HuH-7 (cell line): ENCODE measurements at places on chromosomes 7 and 10.

DNA sequence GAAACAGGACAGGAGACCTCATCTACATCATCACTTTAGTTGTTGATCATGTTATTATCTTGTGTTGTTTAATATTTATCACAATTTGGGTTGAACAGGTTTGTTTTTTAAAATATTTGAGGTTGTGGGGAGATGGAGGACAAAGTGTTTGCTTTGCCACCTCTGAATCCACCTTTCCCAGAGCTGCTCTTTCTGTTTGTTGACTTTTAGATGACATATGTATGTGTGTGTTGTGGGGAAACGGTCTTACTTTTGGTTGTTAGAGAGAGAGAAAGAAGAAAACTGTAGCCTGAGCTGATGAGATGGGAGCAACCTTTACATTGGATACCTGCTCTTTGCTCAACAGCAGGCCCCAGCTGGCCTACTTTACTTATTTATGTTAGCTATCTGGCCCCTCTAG lies 19.0 kb upstream of the SLC16A12 start:
- no peak for DNase-seq

- DNase-seq = no peak
These were observed 647.1 kb upstream of the ZWINT start for GRCh38 chr10:57008189-57008588.

DNA sequence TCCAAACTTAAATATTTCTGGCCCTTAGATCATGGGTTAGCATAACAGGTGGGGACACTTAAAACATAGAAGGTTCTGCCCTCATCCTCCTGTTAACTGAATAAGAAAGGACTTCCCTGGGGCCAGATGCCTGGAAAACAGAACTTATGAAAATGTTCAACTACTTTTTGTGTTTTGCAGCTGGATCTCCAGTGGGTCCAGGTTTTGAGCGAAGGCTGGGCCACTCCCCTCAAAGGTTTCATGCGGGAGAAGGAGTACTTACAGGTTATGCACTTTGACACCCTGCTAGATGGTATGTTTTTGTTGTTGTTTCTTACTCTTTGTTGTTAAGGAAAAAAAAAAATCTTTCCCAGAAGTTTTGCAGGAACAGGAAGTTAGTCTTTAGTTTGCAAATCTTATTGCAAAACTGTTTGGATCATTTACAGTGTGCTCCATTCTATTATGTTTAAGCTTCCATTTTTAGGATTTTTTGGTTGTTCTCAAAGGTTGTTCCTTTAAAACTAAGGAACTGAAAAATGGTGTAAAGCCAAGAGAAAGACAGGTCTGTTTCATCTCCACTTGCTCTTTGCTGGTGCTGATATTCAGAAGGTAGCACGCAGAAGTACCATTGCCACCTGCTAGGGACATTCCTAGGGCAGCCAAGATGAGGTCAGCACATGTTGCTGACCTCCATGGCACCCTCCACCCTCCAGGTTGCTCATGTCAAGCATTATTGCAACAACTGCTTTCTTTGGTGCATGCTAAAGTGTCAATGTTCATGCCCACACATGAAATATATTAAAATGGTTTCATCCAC lies 56.1 kb downstream of the PAPSS2 start:
- no peak for DNase-seq

DNA sequence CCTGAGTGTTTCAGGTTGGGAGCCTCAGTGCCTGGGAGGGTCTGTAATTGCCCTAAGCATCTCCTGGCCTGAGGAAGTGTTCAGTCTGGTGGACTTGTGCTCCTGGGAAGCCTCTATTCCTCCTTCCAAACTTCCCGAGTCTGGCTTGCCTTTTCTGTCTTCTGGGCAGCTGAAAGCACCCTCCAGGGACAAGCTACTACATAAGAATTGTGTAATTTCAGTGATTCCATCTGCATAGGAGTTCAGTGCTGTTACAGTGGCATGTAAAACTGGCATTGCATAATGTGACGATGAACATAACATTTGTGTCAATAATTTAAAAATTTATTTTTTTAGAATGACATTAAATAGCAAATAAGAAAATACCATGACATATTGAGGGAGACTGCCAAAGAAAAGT lies 109.3 kb downstream of the AOAH start:
- DNase-seq = no peak

DNA sequence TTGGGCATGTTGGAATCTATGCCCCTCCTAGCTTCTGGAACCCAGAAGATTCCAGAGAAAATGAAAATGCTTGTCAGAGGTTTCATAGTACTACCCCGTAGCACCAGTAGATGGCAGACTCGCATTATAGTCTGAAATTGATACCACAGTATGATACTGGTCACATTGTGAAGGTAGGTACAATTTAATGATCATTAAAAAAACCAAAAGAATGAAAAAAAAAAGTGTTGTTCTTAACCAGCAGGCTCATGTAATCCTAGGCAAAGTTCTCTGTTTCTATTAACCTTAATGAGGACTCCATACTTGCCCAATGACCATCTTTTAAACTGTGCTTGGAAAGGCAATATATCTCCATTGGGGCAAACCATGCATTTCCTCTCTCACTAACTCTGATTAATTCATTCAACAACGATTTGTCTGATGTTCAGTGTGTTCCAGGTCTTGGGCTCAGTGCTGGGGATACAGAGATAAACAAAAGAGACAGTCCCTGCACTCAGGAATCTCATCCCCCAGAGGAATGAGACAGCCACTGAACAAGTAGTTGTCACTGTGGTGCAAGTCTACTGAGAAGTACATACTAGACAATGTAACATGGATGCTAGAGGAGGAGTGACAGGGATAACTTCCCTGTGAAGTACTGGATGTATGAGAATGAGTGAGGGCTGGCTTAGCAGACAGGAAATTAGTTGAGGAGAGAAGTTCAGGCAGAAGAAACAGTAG lies 223.5 kb upstream of the PHYHIPL start:
- no peak for DNase-seq

DNA sequence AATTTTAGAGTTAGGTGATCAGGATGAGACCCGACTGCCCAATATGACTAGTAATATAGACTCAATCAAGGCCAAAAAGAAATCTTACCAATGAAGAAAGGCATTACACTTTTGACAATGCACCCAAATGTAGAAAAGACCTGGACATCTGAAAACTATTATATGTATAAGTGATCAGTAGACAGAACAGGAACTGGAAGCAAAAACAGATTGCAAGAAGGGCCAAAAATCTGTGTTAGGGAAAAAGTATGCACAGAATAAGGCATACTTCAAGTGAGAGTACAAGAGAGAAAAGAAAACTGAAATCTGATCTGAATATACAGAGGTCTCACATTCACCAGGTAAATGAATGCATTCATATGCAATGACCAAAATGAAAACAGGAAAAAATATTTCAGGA lies 107.0 kb downstream of the GNAI1 start:
- no peak for DNase-seq

- no peak for DNase-seq
These were observed 15.3 kb upstream of the ADD3 start for GRCh38 chr10:109992485-109992884.

DNA sequence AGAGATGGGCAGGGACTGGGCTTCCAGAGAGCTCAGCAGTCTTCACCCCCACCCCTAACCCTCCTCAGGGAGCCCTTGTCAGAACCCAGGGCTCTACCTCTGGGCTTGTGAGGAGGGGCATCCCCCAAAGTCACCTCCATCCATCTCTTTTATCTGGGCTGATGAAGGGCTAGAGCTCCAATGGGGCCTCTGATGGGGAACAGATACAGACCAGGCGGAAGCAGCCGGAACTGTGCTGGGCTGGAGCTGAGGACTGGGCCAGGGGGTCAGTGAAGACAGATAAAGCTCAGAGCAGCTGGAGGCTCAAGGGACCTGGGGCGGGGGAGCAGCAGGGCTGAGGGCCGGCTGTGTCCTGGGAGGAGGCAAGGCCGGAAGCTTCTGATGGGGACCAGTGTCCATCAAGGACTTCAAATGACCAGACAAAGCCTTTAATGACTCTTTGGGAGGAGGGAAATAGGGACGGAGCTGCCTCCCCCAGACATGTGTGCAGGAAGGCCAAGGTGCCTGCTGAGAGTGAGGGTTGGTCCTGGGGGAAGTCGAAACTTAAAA lies 10.2 kb downstream of the KAZALD1 start:
- no peak for DNase-seq

DNA sequence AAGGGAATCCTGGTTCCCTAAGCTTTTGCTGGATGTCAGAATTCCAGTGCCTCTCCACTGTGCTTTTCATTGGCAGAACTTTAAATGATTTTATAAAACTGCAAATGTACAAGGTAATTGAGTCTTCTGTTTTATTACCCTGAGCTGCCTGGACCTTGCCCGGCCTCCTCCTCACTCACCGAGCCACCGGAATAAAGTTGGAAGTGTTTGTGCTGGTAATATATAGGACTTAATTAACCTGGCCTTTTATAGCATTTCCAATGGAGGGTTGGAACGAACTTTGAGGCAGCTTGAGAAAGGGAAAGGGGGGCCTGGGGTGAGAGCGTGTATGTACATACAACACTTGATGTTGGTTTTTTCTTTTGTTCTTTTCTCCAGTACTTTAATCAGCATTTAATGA lies 43.4 kb downstream of the ZNF503 start:
- no peak for DNase-seq

GRCh38 chr10:112006831-112007230 lies 176.7 kb downstream of the GPAM start:
- DNase-seq = no peak

DNA sequence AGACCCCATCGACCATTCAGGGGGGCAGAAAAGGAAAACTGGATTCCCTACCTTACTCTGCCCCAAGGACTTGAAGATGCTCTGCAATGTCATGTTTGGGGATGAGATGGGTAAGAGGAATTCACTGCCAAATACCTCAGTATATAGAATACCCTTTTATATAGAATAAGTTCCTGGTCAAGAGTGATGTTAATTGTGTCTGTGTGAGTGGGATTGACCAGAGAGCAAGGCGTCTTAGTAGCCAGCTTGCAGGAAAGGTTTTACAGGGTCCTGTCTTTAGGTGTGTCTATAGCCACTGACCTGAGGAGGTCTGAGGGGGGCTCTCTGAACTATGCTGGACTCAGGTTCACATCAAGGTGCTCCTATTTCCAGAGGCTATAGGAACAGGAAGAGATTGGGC lies 1.4 kb downstream of the IFIT3 start:
- DNase-seq = no peak

- no peak for DNase-seq
These were observed 34.6 kb downstream of the OAT start for GRCh38 chr10:124384172-124384571.

DNA sequence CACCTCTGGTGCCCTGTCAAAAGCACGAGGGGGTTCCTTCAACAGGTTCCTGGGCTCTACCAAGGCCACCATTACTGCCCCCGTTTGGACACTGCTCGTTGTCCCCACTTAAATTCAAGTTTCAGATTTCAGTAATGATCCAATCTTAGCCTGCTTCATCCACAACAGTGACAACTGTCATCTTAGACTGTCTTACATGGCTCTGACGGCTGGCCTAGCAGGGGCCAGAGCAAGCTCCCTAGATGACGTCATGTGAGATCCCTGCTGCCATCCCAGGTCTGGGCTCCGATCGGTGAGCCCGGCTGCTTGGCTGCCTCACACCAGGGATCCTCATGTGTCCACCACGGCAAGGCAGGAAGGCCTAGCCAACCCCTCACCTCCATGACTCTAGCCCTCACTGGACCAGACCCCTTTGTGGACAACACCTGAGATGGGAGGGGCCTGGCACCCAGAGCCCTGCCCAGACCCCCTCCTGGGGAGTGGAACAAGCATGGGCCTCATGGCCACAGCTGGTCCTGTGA lies 82.5 kb downstream of the FAM53B start:
- no peak for DNase-seq

DNA sequence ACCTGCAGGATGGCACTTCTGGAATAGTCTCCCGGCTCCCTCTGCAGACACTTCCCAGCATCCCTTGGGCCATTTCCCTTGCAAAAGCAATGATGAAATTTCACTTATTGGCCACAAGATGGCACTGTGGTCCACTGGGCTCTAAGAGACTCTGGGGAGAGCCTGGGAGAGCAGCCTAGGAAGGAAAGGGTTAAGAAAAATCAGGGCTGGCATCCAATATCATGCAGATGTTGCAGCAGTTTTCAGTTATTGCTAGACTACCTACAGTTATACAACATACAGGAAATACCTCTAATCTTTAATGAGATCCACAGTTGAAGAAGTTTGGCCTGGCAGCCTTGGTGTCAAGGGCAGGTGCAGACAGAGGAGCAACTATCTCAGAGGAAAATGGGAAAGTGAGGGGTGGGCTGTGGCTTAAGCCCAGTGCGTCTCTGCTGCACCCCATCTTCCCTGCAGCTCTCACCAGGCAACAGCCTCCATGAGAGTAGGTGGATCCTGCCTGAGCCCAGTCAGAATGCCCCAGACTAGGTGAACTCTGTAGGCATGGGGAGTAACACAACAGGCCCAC lies 100.2 kb upstream of the PRSS58 start:
- peak; percentile 46 for DNase-seq

- DNase-seq = no peak
These were observed 71.6 kb upstream of the C1GALT1 start for GRCh38 chr7:7110706-7111105.
